Retina (tissue), 1 donor: ENCODE measurements at places on chromosomes 12 and 14.

DNA sequence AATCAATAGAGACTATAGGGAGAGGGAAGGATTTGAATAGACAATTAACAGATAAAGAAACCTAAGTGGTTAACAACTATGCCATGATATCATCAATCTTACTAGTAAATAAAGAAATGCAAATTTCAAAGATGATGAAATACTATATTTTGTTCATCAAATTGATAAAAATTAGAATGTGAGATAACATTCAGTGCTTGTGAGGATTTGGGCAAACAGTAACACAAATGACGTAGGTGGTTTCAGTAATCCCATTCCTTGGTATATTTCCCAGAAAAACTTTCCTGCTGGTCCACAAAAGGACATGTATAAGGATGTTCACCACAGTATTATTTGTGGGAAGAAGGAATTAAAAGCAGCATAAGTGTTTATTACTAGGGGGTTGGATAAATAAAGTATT, 136.0 kb downstream of the ERC1 start:
- DNase-seq: no peak

DNA sequence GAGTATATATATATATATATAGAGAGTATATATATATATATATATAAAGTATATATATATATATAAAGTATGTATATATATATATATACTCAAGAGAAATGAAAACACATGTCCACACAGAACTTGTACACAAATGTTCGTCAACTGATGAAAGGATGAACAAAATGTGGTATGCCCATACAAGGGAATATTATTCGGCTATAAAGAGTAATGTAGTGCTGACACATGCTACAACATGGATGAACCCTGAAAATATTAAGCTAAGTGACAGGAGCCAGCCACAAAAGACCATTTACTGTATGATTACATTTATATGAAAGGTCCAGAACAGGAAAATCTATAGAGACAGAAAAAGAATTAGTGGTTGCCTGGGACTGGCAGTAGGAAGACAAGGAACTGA, 19.5 kb downstream of the LIMA1 start:
- DNase-seq: no peak

GRCh38 chr12:119994892-119995658, 6.0 kb downstream of the BICDL1 start:
- DNase-seq: no peak

DNA sequence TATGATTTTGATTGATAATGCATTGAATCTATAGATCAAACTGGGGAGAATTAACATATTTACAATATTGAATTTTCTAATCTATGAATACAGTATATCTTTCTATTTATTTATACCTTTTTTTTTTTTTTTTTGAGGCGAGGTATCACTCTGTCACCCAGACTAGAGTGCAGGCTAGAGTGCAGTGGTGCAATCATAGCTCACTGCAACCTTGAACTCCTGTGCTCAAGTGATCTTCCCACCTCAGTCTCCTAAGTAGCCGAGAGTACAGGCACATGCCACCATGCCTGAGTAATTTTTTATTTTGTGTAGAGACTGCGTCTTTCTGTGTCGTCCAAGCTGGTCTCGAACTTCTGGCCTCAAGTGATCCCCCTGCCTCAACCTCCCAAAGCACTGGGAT, 20.4 kb downstream of the LTBR start:
- no peak for DNase-seq

DNA sequence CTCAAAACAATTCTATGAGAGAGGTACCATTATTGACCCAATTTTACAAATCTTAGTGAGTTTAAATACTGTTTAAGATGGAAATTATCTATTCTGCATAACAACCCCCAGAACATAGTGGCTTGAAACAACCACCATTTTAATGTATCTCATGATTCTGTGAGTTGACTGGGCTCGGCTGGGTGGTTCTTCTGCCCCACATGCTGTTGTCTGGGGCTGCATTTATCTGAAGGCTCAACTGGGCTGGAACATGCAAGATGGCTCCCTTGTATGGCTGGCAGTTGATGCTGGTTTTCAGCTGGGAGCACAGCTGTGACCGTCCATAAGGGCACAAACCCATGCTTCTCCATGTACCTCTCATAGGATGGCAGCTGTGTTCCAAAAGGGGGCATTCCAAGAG, 82.2 kb downstream of the DRAM1 start:
- DNase-seq: no peak

DNA sequence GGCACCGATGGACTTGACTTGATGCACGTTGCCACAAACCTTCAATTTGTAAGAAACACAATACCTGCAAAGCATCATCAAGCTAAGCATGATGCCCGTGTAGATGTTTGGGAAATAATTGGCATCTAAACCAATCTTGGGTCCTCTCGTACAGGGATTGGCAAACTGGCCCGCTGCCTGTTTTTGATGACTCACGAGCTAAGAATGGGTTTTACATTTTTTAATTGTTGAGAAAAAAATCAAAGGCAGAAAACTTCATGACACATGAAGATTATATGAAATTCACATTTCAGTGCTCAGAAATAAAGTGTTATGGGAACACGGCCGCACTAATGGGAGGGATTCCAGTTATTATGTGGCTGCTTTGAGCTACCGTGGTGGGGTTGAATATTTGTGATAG, 10.9 kb downstream of the MTA1 start:
- no peak for DNase-seq

DNA sequence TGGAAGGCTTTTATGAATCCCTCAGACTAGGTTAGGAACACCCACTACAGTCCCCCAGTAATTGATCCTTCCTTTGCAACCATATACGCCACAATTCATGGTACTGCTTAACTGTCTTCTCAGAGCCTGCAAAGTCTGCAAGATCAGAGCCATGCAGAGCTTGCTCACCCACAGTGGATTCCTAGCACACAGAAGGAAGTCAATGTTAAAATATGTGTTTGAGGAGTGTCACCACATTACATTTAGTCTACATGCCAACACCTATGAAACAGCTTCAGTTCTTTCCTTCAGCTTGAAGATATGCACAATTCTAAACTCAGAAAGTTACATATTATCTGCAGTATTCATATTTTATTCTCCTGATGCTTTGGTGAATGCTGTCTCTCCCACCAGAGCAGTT, 138.5 kb downstream of the NDUFA12 start:
- no peak for DNase-seq

- no peak for DNase-seq
Observed at GRCh38 chr14:65080960-65081747, 21.2 kb downstream of the MAX start.
